GF-D8 (cell line): ENCODE measurements at places on chromosomes 1 and 21.

GRCh38 chr1:147287133-147287865 lies 44.8 kb downstream of the CHD1L start:
- no peak for DNase-seq

DNA sequence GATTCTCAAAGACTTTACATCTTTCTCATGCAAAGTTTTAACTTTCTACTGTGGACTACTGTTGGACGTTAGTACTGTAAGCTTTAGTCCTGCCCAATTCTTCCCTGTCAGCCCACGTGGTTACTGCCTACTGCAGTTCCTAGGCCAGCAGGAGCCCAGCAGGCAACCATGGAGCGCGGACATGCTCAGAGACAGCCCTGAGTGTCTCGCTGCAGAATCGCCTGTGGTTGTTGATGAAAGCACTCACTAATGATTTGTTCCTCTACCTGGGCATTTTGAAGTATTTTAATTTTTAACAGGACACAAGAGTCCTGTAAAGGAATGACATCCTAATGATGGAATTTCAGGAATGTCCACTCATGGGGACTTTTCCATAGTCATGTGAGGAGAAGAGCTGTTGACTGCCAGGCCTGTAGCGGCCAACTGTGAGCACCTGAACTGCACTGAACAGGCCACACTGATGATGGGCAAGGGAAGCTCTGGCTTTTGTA lies 44.1 kb downstream of the PGBD5 start:
- DNase-seq, result no peak

DNA sequence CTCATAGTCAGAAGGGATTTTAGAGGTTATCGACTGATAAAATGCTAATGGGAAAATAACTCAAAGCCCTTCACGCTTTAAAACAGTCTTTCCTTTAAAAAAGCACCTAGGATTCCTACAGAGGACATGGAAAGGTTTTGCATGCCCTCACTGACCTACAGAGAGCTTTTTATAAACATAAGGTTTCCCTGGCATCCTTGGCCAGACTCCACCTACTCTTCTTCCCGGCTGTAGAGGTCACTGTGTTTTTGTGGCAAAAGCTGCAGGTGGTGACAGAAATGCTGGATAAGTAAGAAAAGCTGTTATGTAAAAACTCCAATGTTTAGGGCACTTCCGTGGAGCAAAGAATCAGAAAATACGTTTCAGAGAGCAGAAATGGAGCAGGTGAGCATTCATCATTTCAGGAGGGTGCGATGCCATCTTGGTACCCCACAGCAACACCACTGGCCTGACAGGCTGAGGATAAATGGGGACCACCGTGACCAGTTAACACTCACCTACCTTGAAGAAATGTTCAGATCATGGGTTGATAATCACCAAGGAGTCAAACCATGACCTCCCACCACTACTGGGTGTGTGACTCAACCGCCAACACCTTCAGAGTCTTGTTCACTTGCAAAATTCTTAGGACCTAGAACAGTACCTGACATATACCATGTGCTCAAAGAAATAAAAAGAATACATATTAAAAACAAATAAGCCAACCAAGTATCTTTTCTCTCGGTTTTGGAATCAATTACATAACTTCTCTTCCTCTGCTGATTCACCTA lies 46.6 kb downstream of the SSBP3 start:
- no peak for DNase-seq

GRCh38 chr1:59686170-59686569 lies 128.6 kb upstream of the HOOK1 start:
- no peak for DNase-seq

DNA sequence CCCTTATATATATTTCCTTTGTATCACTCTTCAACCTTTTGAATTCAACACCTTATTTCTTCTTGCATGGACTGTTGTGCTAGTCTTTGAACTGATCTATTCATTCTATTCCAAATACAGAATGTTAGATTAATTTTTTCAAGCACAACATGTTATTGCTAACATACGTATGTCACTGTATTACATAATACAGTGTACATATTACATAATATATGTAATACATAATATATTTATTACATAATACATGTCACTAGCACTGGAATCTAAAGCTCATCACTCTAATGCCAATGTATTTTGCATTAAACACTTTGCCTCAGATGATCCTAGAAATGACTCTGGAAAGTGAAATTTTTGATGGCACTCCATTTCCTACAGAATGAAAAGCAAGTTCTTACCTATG lies 59.8 kb downstream of the LRRC8D start:
- DNase-seq, result no peak
